ENCODE measurements at places on chromosomes 3 and 15.

DNA sequence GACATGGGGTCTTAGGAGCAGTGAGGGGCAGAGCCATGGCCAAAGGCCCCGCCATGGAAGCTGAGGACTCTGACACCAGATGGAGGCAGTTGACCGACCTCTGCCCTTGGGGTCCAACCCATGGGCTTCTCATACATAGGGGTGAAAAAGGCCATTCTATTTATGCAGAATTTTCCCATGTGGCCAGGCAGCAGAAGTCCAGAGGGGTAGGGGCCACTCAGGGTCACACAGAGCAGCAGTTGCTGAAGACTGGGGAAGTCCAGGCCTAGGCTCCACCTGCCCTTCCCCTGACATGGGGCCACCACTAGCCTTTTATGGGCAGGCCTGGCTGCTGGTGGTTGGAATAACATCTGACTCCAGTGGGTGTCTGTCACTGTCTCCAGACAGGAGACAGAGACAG lies 6.4 kb downstream of the PRSS50 start:
- DNase-seq, result no peak

DNA sequence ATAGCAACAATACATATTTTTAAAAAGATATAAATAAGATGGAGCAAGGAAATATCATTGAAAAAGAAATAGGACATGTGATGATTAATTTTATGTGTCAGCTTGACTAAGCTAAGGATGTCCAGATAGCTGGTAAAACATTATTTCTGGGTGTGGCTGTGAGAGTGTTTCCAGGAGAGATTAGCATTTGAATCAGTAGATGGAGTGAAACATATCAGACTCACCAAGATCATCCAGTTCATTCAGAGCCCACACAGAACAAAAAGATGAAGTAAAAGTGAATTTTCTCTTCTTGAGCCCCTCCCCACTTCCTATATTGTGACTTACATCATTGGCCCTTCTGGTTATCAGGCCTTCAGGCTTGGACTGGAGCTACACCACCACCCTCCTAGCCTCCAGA lies 61.6 kb upstream of the TUSC7 start:
- DNase-seq, result no peak

DNA sequence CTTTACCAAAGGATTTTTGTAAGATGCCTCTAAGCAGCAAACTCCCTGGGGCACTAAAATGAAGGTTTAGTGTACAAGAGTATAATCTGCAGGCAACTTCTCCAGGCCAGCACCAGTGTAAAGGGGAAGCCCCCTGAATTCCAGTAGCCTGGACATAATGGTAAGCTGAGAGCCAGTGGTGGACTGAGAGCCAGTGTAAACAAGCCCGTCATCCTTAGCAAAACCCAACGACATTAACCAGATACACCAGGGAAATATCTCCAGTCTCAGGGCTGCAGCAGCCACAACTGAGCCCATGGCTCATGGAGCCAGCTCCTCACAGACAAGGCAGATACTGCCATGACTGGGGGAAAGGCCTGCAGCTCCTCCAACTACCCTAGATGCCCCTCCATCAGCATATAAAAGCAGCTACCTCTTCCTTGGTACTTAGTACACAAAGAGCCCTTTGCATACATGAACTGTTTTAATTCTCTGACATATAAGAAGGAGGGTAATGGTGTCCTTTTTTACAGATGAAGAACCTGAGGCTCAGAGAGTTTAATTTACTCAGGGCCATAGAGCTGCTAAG lies 21.7 kb downstream of the PARP16 start:
- DNase-seq, result no peak

DNA sequence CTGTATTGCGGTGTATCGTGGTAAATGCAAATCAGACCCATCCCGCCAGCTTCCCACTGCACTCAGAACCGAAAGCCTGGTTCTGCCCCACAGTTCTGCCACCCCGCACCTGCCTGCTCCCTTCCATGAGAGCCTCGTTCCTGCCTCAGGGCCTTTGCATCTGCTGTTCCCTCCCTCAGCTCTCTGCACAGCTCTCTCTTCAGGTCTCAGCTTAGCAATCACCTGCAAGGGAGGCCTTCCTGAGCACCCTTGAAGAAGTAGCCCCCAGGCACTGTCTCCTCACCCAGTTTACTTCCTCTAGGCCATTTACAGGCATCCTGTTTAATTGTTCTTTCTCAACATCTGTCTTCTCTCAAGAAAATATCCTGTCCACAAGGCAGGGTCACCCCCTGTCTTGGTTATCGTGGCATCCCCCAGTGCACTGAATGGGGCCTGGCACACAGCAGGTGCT lies 13.3 kb upstream of the IQSEC1 start:
- no peak for DNase-seq
